ENCODE measurements at places on chromosomes 16 and 17. TPM values are rescaled to one million over a fixed set of nuclear protein-coding genes. Genes with fewer than 3 reads are reported as not detected.

The SRL gene
- 295 TPM for total RNA-seq

The TP53TG3 gene
- total RNA-seq = not detected

The ARL4D gene
- 24.1 TPM for total RNA-seq

The TMEM114 gene
- not detected for total RNA-seq

The KRTAP4-6 gene
- not detected for total RNA-seq

The GAS7 gene
- 113 TPM for total RNA-seq

The SMIM36 gene
- total RNA-seq = not detected

The MT4 gene
- not detected for total RNA-seq

The KRTAP2-3 gene
- not detected for total RNA-seq

The CFAP97D1 gene
- not detected for total RNA-seq

The NPIPA1 gene
- 24.5 TPM for total RNA-seq

The TNFSF13 gene
- 11.0 TPM for total RNA-seq

The CCL11 gene
- 1.6 TPM for total RNA-seq

The PYY gene
- not detected for total RNA-seq

The ARHGAP44 gene
- total RNA-seq = 7.8 TPM

The CPHXL2 gene
- not detected for total RNA-seq

The TERB1 gene
- not detected for total RNA-seq

The SLC4A1 gene
- 1.1 TPM for total RNA-seq

The ZSCAN10 gene
- total RNA-seq = not detected

The EXOSC6 gene
- total RNA-seq = 15.2 TPM

The SRCAP gene
- 22.5 TPM for total RNA-seq

Measured in right atrium auricular region (tissue), 2 donors.